ENCODE measurements at places on chromosomes 11 and 22. TPM values are rescaled to one million over a fixed set of nuclear protein-coding genes. Genes with fewer than 3 reads are reported as not detected.

The TIMP3 gene
- total RNA-seq: not detected

The TRIM29 gene
- not detected for total RNA-seq

The B3GAT3 gene
- 69.6 TPM for total RNA-seq

The PATE4 gene
- not detected for total RNA-seq

The PDE2A gene
- total RNA-seq: 0.97 TPM

The SYCE3 gene
- 0.80 TPM for total RNA-seq

The GPR83 gene
- not detected for total RNA-seq

All from activated naive CD4-positive, alpha-beta T cell treated with anti-CD3 and anti-CD28 coated beads, Interleukin-2, amount 50 U/mL, for 72 hours (primary cell).